ENCODE measurements at places on chromosomes 12 and 14. TPM values are rescaled to one million over a fixed set of nuclear protein-coding genes. Genes with fewer than 3 reads are reported as not detected.
A peak's percentile ranks its signal among the peaks of the same experiment; 100 is the strongest.

The METAP2 gene
- 56.3 TPM for polyA plus RNA-seq

The VPS37B gene
- polyA plus RNA-seq, result 22.8 TPM

The INHBC gene
- 0.49 TPM for polyA plus RNA-seq

The RNASE2 gene
- 0.92 TPM for polyA plus RNA-seq

The E2F7 gene
- 1.4 TPM for polyA plus RNA-seq

The CLEC4D gene
- 0.07 TPM for polyA plus RNA-seq

The LRRC10 gene
- not detected for polyA plus RNA-seq

The SLC17A8 gene
- 1.4 TPM for polyA plus RNA-seq

The ABHD4 gene
- polyA plus RNA-seq, result 38.7 TPM

The OVCH1 gene
- polyA plus RNA-seq, result 0.24 TPM

- no peak for DNase-seq
Measured at GRCh38 chr12:94561943-94562411, 88.4 kb downstream of the TMCC3 start.

DNA sequence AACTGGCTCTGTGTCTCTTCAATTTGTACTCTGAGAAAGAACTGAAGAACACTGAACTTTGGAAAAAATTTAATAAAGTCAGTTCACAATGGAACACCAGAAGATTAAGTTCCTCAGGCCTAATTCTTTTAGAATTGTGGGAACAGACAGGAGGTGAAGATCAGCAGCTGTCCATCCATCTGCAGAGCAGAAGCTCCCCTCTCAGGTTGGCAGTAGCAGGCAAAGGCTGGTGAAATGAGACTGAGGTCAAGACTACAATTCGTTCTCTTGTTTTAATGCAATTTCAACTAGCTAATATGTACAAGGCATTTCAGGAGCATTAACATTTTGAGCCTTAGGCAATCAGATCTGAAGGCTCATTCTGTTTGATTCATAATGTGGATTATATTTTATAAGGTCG is 10.3 kb upstream of the TRHDE start:
- no peak for DNase-seq

DNA sequence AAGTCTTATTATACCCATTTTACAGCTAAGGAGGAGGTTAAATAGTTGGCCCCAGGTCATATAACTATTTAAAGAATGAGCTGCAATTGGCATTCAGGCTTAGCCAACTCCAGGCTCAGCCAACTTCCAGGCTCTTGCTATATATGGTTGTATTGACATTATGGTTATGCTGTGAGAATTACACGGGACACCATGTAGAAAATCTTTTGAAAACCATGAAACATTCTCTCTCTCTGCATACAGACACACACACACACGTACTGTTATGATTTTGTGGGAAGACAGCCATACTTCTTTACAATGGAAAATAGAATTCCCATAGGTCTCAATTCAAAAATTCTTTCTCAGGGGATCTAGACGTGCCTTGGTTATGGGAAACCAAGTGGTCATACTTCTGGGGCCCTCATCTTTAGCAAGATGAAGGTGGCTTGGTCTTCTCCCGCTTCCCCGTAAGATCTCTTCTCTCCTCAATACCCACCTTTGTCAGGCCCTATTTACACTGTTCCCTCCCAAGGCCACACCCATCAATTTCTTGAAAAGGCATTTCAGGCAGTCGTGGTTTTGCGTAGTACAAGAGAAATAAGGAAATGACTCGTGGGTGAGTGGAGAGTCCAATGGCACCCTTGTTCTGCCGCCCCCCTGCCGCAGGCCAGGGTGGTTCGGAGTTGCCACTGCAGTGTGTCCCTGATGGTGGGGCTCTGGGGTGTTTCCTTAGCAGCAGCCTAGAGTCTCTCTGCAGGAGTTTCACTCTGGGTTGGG is 10.0 kb upstream of the GPRC5A start:
- peak; percentile 60 for DNase-seq

- DNase-seq, result no peak
Measured at GRCh38 chr12:1204581-1205121, 213.6 kb downstream of the ERC1 start.

GRCh38 chr14:93536945-93537344 is 106.2 kb downstream of the UNC79 start:
- DNase-seq, result no peak

- no peak for DNase-seq
Measured at GRCh38 chr12:71585218-71585617, 78.4 kb downstream of the ZFC3H1 start.

GRCh38 chr14:45252366-45253069 is 484 bp downstream of the MIS18BP1 start:
- peak; percentile 33 for DNase-seq

GRCh38 chr12:28882444-28882843 is 266.6 kb upstream of the FAR2 start:
- no peak for DNase-seq

DNA sequence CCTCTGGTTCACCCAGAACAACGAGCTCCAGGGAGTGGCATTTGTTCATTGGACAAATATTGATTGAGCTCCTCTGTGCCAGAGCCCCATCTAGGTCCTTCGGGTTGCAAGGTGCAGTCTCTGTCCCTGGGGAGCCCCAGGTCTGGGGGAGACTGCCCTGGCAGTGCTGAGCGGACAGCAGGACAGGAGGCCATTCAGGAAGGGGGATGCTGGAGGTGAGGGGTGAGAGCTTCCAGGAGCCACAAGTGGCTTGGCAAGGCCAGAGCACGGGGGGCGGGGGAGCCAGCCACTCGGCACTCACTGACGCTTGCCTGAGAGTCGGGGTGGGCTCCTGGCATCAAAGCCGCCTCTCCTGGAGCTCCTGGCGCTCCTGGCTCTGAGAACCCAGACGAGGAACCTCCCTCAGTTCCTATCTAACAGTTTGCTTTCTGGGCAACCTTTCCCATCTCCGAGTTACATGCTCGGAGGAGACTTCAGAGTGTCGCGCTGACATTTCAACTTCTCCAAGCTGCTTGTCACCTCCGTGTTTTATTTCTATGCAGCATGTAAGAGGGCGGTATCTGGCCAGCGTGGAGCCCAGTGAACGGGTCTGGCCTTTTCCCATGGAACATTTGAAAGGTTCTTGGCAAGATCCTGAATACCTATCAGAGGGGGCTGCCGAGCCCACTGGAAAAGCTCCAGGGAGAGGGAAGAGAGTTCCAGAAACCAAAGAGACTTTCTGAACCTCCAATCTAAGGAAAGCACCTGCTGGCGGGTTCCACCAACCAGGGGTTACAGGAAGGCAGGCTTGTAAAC is 62.0 kb upstream of the BCL11B start:
- DNase-seq, result no peak

DNA sequence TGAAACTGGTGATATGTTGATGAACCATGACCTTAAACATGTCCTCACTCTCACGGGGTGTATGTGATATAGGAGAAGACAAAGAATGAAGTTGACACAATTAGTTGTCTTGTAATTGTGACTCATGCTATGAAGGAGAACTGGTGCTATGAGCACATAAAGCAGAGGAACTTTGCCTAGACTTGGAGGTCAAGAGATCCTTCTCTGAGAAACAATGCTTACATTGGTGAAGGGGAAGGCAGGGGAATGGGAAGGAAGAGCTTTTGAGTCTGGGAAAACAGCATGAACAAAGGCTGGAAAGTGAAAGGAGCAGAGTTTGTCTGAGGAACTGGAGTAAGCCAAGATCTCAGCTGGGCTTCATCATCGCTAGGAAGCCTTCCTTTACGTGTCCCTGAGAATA is 83.2 kb downstream of the MYRFL start:
- no peak for DNase-seq

DNA sequence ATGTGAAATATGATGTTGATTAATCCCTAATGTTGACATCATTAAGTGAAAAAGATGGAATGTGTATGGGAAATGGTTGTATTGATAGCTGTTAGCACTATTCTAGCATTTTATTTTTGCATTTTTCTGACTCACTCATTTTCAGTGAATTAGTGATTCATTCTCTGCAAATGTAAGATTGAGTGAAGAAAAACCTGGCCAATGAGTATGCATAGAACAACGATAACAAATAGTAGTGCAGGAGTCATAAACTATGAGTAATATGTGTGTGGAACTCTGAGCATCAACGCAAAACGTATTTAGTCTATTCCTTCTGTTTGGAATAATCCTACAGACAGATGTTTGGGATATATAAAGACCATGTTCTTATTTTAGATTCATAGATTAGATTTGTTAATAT is 76.3 kb upstream of the RTL1 start:
- no peak for DNase-seq

- no peak for DNase-seq
Measured at GRCh38 chr12:47097276-47097896, 17.6 kb upstream of the AMIGO2 start.

GRCh38 chr14:60327447-60328331 is 78.7 kb downstream of the PPM1A start:
- peak; percentile 24 for DNase-seq
